NCI-H1048 (cell line): ENCODE measurements at places on chromosomes 4 and X.

DNA sequence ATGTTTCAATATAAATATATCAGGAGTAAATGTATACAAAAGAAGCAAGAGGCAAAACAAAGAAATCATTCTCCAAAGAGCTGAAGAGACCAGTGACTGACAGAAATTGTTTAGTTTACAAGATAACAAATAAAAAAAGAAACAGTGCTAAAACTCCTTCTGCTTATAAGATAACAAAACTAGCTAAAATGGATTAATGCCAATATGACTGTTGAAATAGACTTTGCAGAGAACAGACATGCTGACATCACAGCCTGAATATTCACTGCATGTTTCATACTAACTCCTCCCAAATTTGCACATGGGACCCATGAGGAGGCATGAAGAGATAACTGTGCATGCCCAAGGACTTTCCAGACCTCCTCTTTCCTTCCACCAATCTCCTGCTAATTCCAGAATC, 6.2 kb upstream of the GABRA4 start:
- DNase-seq, result no peak

DNA sequence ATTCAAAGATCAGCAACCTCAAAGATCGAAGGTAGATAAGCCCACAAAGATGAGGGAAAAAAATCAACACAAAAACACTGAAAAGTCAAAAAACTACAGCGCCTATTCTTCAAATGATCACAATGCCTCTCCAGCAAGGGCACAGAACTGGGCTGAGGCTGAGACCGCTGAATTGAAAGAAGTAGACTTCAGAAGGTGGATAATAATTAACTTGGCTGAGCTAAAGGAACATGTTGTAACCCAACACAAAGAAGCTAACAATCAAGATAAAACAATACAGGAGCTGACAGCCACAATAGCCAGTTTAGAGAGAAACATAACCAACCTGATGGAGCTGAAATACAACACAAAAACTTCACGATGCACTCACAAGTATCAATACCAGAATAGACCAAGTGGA, 231.1 kb downstream of the STPG2 start:
- no peak for DNase-seq

DNA sequence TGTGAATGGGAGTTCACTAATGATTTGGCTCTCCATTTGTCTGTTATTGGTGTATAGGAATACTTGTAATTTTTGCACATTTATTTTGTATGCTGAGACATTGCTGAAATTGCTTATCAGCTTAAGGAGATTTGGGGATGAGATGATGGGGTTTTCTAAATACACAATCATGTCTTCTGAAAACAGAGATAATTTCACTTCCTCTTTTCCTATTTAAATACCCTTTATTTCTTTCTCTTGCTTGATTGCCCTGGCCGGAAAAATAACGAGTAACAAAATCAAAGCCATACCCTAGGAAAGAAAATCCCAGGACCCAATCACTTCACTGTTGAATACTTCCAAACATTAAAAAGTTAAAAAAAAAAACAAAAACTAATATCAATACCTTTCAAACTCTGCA, 67.7 kb upstream of the UGT2B4 start:
- no peak for DNase-seq

DNA sequence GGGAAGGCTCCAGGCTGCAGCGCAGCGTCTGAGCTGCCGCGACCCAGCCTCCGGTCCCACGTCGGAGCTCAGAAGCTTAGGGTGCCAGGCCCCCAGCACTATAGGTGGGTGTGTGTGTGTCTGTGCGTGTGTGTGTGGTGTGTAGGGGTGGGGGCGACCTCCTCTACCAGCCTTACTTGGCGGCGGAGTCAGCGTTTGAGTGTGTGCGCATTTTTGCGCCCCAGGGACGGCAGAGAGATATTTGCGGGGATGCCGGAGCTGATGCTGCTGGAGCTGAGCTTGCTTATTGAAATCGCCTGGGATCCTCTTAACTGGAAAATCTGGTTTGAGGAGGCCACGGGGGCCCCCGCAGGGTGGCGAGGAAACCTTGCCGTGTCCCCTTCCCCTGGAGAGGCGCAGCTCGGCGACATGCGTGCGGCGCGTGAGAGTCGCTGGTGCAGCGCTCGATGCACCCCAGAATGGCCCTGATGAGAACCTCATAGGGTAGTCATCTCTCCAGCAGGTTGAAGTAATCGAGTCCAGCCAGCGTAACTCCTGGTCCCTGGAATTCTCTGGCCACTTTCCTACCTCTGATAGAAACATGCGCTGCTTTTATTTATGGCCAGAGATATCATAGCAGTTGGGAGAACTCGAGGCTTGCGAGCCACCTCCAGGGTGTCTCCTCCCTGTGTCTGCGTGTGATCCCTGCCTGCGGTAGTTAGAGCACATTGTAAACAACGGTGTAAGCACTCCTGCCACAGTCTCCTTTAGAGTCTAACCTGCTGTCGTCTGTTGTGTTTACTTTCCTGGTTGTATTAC, 2.7 kb downstream of the ADGRL3 start:
- DNase-seq, result no peak

- no peak for DNase-seq
These were observed 85.7 kb downstream of the POU3F4 start for GRCh38 chrX:83593634-83594294.

DNA sequence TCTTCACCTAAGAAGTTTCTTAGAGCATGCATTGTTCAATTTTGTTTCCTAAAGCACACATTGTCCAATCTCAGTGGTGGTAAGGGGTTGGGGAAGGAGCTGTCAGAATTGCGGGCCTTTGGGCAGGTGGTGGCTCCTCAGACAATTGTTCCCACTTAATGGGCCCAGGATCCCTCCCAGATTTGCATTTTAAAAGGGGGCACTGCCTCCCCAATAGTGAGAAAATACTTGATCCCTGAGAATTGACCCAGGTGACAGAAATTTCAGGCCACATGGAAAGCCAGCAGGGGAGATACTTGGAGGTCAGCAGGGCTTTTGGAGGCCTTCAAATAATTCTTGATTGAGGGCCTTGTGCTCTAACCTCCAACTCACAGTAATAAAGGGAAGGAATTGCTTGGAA, 217.1 kb downstream of the ZNF674 start:
- no peak for DNase-seq

GRCh38 chr4:114890773-114891172, 222.6 kb downstream of the NDST4 start:
- DNase-seq, result no peak

- DNase-seq, result no peak
These were observed 89.9 kb downstream of the FTHL17 start for GRCh38 chrX:30981968-30982367.

GRCh38 chr4:145984563-145984962, 45.9 kb upstream of the ZNF827 start:
- no peak for DNase-seq
